ENCODE measurements at places on chromosomes 12 and 14. TPM values are rescaled to one million over a fixed set of nuclear protein-coding genes. Genes with fewer than 3 reads are reported as not detected.

MYRFL gene
- 0.17 TPM for total RNA-seq

AQP6 gene
- total RNA-seq: not detected

BCL11B gene
- 1.5 TPM for total RNA-seq

GABARAPL1 gene
- total RNA-seq: 187 TPM

AMN gene
- total RNA-seq: not detected

EFS gene
- total RNA-seq: 8.5 TPM

BCL7A gene
- total RNA-seq: 2.1 TPM

DDHD1 gene
- 35.7 TPM for total RNA-seq

SDR9C7 gene
- not detected for total RNA-seq

CREBL2 gene
- 104 TPM for total RNA-seq

C14orf39 gene
- total RNA-seq: 3.7 TPM

PRIMA1 gene
- 0.51 TPM for total RNA-seq

PROX2 gene
- total RNA-seq: not detected
